ENCODE measurements at places on chromosomes 12 and 14.

- DNase-seq: no peak
Measured at GRCh38 chr12:109710747-109711595, 2.7 kb upstream of the FAM222A start.

DNA sequence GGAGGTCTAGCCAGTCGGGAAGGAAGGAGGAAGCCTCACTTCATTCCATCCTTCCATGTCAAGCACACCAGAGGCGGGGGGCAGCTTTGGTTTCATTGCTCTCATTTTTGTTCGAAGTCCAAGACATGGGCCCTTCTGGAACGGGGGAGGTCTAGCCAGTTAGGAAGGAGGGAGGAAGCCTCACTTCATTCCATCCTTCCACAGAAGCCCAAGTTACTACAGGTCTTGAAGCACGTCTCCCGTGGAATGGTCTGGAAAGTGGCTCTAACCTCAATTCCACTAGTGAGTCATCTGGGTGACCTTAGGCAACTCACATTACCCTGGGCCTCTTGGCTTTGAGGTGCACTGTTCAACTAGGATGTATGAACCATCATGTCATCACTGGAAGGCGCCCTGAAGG, 156.3 kb downstream of the NTF3 start:
- DNase-seq: no peak

- DNase-seq: no peak
Measured at GRCh38 chr12:107356266-107356936, 263.1 kb upstream of the CRY1 start.

DNA sequence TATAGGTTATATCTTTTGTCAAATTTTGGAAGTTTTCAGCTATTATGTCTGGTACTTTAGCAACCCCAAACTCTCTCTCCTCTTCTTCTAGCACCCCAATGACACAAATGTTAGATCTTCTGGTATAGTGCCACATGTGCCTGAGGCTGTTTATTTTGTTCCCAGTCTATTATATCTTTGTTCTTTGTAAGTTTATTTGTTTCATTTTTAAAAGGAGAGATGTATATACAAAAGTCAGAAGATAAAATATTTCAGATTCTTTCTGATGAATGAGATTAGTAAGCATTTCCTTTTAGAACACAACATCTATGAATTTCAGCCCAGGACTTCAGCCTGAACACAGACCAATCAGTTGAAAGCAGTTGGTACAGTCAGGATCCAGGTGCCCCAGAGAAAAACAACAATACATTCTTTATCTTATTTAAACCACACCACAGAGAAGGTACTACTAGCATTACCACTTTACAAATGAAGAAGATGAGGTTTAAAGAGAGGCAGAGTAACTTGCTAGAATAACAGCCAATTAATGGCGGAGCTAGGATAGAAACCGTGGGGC, 114.1 kb upstream of the BTG1 start:
- no peak for DNase-seq

- no peak for DNase-seq
Measured at GRCh38 chr12:31249356-31249755, 76.6 kb downstream of the SINHCAF start.

GRCh38 chr14:70585231-70585630, 15.2 kb downstream of the MED6 start:
- no peak for DNase-seq

GRCh38 chr14:100294213-100294962, 11.9 kb downstream of the SLC25A29 start:
- no peak for DNase-seq

DNA sequence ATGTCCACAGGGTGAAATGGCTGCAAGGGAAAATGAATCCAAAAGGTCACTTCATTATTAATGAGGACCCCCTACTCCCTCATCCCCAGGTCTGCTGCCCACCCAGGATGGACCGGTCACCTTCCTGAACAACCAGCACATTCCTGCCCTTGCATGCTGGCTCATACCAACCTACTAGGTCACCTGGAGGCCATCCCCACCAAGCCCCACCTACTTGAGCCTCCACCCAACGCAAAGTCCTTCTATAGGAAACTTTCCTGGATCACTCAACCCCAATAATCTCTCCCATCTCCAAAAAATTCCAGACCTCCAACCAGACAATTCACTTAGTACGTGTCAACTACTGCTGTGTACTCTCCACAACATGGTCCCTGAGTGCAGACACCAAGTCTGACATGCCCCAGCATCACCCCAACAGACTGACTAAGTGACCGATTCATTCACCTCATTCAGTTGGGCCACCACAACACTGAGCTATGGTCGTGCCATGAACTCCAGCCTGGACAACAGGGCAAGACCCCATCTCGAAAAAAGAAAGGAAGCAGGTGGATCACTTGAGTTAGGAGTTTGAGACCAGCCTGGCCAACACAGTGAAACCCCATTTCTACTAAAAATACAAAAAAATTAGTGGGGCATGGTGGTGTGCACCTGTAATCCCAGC, 18.1 kb downstream of the CLMN start:
- DNase-seq: no peak

DNA sequence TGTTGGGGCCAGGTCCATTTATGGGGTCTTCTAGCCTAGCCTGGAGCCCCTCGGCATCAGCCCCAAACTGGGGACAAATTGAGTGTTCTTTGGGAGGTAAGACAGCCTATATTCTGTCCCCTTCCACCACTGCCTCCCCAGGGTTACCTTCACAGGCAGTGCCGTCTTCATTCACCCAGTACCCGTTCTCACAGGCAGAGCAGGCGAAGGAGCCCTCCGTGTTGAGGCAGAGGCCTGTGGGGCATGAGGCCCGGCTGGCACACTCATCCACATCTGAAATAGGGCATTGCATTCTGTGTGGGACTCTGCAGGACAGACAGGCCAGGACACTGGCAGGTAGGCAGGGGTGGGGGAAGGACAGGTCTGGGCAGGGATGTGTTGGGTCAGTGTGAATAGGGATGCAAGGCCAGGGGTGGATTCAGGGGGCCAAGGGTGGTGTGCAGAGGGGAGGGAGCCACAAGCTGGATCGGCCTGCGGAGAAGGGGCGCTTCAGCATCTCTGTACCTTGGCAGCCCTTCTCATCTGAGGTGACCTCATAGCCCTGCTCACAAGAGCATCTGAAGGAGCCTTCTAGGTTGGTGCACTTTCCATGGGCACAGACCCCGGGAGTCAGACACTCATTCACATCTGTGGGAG, 16.1 kb downstream of the ISCA2 start:
- no peak for DNase-seq

- DNase-seq: no peak
Measured at GRCh38 chr14:58677996-58678395, 40.2 kb downstream of the DACT1 start.

GRCh38 chr12:57727758-57728395, 10.7 kb downstream of the AGAP2 start:
- no peak for DNase-seq

GRCh38 chr12:117872546-117873169, 96.1 kb downstream of the KSR2 start:
- DNase-seq: no peak

DNA sequence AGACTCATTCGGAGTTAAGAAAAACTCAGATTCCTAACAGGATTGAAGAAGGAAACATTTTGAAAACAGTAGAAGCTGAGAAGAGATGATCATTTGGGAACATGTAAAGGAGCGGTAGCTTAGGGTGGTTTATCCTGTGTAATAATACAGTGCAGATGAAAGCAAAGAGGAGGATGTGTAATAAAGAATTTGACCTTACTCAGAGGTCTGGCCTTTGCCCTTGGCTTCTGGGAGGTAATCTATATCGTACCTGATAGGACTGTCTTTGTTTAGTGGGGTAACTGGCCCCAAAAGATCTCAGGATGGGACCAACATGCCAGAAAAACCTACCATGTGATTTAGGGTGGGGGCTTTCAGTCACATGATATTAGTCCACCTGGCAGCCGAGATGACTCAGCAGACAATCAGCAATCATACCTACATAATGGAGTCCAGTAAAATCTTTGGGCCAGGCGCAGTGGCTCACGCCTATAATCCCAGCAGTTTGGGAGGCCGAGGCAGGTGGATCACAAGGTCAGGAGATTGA, 23.3 kb upstream of the KLHL42 start:
- no peak for DNase-seq

GRCh38 chr12:3520711-3521110, 29.7 kb downstream of the PRMT8 start:
- no peak for DNase-seq

DNA sequence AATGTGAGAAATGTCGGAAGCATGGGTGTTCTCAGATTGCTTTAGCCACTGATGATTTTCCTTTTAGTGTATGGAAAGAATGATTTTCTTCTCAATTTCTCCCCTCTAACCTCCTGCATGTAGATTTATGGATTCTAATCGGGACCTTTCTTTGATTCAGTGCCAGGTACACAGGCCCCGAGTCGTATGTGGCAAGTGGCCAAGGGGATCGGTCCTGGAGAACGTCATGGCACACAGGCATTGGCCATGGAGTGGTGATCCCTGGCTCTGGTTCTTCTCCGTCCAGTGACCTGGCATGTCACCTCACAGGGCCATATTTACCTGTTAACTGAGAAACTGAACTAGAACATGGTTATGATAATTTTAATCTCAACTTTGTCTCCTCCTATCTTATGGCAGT, 58.1 kb downstream of the ETV6 start:
- no peak for DNase-seq

GRCh38 chr14:68596701-68597100, 196.2 kb downstream of the ZFP36L1 start:
- no peak for DNase-seq

- DNase-seq: no peak
Measured at GRCh38 chr12:738712-739111, 13.7 kb upstream of the WNK1 start.

DNA sequence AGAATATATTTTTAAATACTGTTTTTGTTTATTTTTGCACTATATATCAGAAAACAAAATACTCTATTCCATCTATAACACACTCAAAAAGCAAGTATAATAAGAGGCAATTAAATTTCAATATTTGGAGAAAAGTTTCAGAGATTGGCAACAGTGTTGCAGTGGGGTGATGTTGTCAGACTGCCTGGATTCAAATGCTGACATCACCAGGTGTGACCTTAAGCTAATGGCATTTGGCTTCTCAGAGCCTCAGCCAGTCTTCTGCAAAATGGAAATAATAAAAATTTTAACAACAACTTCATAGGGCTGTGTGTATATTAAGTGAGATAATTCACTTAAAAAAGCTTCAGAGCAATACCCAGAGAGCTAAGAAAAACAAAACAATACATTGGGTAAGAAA, 74.7 kb downstream of the TMTC1 start:
- DNase-seq: no peak

GRCh38 chr14:82720946-82721345, 1187.3 kb upstream of the SEL1L start:
- DNase-seq: no peak

DNA sequence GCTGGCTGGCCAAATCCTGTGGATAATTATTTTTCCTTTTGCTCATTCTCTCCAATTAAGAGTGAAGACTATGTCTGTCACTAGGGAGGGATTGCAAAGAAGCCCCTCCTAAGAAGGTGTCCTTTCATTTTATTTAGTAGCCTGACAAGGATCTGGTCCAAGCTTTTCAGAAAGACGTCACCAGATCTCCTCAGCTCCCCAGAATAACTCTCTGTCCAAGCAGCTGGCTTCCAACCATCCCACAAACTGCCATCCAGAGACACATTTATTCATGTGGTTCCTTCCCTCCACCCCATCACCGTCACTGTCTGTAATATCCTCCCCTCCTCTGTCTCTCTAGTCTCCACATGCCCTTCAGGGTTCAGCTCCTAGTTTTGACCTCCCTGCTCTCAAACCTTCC, 69.9 kb downstream of the PPM1H start:
- DNase-seq: no peak

DNA sequence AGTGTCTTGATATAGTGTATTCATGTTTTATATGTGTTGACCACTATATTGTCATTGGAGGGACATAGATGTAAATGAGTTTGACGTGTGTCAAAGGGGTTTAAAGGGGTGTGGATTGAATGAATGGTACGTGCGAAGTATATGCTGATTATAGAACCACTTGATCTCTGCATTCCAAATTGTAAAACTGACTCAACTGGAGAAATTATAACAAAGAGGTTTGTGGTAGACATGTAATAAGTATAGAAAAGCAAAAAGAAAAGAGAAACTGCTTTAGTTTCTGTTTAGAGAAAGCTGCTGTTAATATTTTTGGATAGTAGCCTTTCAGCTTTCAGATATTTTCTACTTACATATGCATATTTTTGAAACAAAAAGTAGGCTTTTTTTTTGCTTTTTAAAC, 8.9 kb upstream of the MYRFL start:
- DNase-seq: no peak

- no peak for DNase-seq
Measured at GRCh38 chr12:24025153-24025798, 75.8 kb upstream of the SOX5 start.

DNA sequence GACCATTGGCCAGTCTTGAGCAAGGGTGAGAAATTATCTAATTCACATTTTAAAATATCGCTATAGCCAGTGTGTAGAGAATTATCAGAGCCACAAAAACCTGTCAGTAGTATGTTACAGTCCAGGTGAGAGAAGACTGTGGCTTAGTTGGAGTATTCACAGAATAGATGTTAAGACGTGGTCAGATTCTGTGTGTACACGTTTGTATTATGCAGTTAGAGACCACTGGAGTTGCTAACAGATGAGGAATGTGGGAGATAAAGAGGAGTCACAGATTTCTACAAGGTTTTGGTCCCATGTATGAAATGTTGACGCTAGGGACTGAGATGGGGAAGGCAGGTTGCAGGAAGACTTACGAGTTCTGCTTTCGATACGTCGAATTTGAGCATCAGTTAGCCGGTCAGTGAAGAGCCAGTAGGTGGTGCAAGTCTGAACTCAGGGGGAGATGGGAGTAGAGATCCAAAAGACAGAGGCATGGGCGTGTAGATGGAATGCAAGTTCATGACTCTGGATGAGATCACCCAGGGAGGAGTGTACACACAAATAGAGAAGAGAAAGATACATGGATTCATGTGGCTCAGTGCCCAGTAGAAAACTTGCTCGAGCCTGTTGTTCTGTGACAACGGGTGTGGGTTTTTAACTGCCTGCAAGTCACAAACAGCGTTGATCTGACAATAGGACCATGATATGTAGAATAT, 114.8 kb upstream of the FLRT2 start:
- DNase-seq: no peak

DNA sequence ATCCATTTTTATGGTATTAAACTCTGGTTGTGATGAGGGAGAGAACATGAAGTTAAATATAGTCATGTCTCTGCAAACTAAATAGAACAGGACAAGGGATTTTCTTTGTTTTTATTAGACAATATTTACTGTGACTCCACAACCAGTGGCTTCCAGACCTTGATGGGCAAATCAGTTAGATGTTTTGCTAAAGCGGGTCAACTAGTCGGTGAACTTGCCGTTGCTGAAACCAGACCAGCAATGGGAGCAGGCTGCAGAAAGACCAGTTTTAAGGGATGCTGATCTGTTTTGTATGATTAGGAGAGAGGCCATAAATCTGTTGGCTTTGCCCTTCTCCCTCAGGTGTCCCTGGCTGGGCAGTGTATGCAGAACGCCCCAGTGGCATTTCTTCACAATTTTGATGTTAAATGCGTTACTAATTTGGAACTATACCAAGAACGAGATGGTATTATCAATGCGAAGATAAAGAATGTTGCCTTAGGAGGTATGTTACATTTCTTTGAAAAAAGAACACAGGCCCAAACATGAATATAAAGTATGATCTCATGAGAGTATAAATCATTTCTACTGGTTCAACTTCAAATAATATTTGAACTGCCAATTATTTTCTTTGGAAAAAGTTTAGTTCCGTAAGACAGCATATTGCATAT, 19.4 kb downstream of the TCTN2 start:
- no peak for DNase-seq
